ENCODE measurements at places on chromosomes 6 and 20.

GRCh38 chr6:159929819-159930218 lies 39.0 kb downstream of the MAS1 start:
- DNase-seq = no peak

DNA sequence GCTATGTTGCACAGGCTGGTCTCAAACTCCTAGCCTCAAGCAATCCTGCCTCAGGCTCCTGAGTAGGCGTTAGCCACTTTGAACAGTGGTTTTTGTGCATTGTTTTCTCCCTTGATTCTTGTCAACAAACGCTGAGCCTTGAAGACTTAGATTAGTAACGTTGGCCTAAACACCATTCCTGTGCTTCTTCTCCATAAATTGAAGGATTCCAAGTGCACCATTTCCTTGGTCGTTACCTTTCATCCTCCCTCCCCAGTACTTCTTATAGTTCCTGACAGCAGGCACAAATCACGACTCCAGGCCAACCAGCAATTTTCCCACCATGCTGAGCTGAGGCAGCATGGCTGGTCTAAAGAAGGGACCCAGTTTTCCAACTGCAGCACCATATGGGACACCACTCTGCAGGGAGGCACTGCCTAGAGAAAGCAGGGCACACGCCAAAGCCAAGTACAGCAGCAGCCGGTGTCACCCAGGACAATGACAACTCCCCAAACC lies 8.9 kb downstream of the RPS10 start:
- DNase-seq = no peak

GRCh38 chr6:139544701-139545057 lies 170.2 kb upstream of the CITED2 start:
- no peak for DNase-seq

GRCh38 chr20:43991261-43991660 lies 76.6 kb downstream of the TOX2 start:
- DNase-seq = no peak

GRCh38 chr6:35402136-35402855 lies 49.8 kb upstream of the FANCE start:
- DNase-seq = no peak

DNA sequence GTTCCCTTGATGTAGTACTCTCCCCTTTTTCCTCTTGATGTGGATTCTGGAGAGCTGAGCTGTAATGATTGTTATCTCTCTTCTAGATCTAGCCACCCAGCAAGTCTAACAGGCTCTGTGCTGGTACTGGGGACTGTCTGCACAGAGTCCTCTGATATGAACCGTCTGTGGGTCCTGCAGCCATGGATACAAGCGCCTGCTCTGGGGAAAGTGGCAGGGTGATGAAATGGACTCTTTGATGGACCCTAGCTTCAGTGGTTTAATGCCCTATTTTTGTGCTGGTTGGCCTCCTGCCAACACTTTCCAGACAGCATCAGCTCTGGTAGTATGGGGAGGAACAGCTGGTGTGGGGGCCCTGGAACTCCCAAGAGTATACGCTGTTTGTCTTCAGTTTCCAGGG lies 216.3 kb downstream of the ADGRG6 start:
- DNase-seq = no peak

GRCh38 chr20:10291568-10292248 lies 73.1 kb downstream of the SNAP25 start:
- no peak for DNase-seq

GRCh38 chr6:36117658-36118549 lies 12.4 kb upstream of the MAPK13 start:
- no peak for DNase-seq

DNA sequence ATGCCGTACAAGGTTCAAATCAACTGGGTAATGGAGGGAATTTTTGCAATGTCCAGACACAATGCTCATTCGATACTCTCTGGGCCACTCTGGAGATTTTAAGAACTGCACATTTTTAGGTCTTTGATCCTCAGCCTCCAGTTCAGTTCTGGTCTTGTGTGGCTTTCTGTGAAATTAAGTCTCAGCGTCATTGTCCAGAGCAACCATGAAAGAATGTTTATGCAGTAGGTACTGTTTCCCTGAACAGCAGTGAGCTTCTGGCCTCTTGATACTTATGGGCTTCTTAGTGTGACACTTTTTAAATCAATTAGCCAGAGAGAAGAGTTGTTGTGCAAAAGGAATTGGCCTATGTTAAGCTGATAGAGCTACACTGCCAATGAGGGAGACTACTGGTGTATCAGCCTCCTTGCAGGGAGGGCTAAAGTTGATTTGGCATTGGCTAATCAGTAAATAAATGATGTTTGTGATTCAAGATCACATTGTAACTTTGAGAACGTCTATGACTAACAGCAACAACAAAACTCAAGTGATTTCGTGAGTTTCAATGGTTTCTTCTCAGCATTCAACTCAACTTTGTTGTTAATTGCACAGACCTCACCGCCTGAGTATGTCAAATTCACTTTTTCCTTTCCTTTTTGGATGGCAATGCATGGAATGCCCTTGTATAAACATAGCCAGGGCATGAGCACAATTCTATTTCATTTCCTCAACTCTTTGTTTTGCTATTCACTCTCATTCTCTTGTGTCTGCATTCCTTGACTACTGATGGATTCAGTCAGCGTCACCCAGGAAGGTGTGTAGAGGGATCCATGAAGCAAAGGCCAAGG lies 85.1 kb downstream of the GJA1 start:
- DNase-seq = no peak

DNA sequence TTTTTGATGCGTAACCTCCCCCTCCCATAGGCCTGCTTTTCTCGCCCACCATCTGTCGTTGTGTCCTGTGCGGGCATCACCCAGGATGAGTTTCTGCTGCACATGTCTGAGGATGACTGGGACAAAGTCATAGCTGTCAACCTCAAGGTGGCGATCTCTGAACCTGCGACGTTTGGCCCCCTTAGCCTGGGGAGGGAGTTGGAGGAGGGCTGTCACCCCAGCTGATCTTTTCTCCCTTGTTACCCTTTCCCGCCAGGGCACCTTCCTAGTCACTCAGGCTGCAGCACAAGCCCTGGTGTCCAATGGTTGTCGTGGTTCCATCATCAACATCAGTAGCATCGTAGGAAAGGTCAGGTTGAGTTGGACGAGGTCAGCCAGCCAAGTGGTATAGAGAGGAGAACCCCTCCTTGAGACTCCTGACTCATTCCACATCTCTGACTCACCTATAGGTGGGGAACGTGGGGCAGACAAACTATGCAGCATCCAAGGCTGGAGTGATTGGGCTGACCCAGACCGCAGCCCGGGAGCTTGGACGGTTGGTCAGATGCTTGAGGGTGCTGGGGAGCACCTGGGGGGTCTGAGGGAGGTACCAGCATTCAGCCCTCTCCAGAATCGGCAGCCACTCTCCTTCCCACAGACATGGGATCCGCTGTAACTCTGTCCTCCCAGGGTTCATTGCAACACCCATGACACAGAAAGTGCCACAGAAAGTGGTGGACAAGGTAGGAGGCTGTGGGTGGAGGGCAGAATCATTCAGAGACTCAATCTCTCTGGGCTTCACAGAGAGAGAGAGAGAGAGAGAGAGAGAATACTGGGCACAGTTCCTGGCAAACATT lies 954 bp downstream of the HSD17B8 start:
- DNase-seq = no peak

- no peak for DNase-seq
These were observed 186.8 kb downstream of the FRK start for GRCh38 chr6:115873901-115874300.

DNA sequence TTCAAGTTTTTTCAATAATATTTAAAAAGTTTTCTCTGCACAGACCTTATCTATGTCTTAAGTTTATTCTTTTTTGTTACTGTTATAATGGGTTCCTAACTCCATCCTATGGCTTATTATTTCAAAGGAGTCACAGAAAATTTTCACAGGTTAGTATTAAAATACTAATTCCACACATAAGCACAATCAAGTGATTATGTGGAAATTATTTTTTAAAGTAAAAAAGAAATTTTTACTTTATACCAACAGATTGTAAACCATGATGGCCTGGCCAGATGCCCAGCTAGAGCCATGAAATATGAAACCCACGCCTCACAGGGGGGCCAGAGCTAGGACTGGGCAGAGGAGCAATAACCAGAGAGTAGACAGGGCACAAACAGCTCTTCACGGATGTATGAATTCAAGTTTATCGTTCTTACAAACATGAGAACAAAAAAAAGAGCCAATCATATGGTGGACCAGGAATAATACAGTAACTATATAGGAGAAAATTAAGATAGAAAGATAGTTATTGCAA lies 34.0 kb downstream of the NUDT3 start:
- no peak for DNase-seq

GRCh38 chr20:57124800-57125517 lies 141.5 kb downstream of the BMP7 start:
- DNase-seq = no peak

DNA sequence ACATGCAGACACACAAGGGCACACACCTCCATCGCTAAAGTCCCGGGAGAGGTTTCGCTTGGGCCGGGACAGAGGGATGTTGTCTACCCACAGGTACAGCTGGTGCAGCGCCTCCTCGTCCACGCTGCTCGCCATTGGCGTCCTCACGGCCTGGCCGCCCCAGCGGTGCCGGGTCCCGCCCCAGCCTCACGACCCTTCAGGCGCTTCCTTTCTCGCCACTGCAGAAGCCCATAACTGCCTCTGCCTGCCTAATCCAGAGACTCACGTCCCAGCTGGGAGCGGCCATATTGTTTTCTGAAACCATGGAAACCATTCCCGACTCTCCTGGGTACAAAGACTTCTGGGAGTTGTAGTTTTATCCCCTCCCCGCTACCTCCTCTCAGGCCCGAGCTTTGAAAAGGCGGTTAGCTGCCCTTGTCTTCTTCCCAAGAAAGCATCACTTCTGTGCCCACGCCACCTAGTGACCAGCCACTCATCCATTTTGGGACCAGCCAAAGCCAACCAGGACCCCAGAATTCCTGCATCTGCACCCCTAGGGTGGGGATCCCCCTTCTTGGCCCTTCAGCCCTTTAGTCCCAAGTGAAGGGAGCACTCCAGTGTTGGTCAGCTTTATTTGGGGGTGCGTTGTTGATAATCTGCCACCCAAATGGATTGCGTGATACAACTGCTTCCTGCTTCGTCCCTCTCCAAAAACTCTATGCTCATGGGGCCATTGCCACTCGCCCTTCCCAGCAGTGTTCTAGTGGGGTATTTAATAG lies at the start of gene SPEF1:
TSS of gene SPEF1 (minus strand) at position 296 of the 758 bp plus-strand sequence. CDS start at position 135, 161 bp downstream.
- no peak for DNase-seq

- DNase-seq = no peak
These were observed 1.5 kb upstream of the TNXB start for GRCh38 chr6:32110632-32111031.

DNA sequence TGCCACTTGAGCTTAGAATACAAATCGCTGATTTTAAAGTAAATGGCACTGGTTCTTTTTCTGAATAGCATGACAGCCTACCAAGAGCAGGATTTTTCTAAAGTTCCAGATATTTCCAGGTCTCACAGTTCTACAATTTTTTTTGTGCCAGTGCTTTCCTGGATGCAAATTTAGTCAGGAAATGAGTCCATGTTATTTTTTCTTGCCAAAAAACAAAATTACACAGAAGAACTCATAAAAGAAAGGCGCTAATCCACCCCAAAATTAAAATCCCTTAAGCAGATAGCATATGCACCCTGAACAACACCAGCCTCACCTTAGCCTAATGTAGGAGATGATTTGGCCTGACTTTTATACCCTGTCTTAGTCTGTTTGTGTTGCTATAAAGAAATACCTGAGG lies 86.4 kb upstream of the ARG1 start:
- DNase-seq = no peak

DNA sequence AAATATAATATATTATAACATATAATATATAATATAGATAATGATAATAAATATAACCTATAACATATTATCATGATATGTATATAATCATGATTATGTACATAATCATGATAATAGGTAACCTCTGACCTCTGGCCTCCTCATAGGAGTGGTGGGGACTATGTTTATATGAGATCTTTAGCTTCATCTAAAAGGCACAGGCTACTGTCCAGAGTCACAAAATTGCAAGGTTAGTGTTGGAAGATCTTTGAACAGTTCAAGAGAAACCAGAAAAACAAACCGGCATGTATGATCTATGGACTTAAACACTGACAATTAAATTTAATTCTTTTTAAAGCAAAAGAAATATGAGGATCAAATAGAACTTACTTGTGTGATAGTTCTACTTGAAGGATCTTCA lies 55.7 kb upstream of the TINAG start:
- no peak for DNase-seq

GRCh38 chr20:41380551-41381193 lies 14.1 kb upstream of the EMILIN3 start:
- no peak for DNase-seq

DNA sequence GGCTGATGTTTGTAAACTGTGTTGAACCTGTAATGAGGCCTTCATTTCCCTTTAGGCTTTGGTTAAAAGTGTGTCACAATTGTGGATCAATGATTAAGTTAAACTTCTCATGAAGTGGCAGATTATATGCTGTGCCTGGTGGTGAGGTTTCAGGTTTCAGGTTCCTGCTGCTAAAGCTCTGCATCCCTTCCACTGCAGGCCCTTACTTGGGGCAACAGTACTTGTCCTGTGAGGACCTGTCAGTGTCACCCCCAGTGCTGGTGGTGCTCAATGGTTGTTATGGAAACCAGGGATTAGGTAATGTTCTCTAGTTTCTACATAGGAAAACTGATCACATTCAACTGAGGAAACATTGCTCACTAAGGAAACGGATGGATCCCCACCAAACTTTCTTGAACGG lies 18.5 kb downstream of the RPP21 start:
- DNase-seq = no peak

DNA sequence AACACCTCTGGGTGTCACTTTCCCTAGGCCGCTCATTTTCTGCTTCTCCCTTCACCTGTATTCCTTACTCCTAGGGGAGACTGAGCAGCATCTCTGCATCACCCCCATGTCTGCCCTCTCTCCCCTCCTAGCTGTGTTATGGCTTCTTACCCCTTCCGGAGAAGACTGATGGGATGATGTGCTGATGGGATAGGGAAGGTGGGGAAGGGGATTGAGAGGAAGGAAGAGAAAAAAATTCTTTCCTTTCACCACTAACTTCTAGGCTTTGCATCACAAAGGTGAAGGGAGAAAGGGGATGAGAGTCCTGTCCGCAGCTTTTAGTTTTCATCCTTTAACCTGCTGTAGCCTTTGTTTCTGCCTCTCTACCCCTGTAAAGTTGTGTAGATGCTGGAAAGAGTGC lies 26.7 kb downstream of the AKAP7 start:
- DNase-seq = no peak

- DNase-seq = no peak
These were observed 53.8 kb downstream of the FYN start for GRCh38 chr6:111819458-111819857.

GRCh38 chr6:125798734-125799508 lies 8.2 kb downstream of the NCOA7 start:
- no peak for DNase-seq

- DNase-seq = no peak
These were observed 279.2 kb upstream of the CNR1 start for GRCh38 chr6:88445188-88445965.

DNA sequence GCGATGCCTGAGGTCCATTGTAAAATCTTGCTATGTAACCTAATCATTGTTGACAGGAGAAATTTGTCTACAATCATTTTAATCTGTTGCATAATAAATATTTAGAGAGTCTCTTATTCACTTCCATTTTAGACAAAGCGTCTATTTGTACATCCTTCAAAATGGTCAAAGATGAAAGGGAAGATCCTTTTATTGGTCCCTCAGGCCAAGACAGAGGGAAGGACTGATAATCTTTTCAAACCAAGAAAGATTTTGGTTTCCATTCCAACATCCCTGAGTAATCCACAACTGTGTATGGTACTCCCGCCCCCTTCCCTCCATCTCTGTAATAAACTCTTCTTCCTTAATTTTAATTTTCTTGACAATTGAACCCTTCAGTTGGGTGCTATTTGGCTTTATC lies 111.6 kb upstream of the SCP2D1 start:
- no peak for DNase-seq

Measured in T-cell (primary cell).